Activated CD4-positive, alpha-beta T cell treated with anti-CD3 and anti-CD28 coated beads, Interleukin-2, amount 10 ng/mL, durations not matched to agents 24 days and 14 days (primary cell): ENCODE measurements at places on chromosomes 7 and 10.

DNA sequence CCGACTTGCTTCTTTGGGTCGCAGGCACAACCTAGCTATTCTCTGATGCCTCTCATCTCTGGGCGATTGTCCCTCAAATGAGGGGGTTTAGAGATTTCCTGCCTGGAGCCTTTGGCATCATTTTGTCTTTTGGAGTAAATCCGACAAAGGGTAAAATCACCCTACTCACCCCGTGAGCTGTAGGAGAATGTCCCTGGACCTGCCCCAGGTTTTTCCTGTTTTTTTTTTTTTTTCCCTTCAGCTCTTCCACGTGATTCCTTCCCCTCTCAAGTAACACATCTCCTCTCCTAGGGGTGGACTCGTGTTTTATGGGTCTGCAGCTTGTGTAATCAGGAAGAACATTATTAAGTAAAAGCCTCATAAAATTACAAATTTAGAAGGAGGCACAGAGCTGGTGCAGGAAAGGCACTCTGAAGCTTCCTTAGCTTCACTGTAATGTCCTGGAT is 128.4 kb upstream of the ZNF746 start:
- no peak for DNase-seq

GRCh38 chr10:60732807-60733516 is 45.3 kb upstream of the CDK1 start:
- DNase-seq, result peak; percentile 88

DNA sequence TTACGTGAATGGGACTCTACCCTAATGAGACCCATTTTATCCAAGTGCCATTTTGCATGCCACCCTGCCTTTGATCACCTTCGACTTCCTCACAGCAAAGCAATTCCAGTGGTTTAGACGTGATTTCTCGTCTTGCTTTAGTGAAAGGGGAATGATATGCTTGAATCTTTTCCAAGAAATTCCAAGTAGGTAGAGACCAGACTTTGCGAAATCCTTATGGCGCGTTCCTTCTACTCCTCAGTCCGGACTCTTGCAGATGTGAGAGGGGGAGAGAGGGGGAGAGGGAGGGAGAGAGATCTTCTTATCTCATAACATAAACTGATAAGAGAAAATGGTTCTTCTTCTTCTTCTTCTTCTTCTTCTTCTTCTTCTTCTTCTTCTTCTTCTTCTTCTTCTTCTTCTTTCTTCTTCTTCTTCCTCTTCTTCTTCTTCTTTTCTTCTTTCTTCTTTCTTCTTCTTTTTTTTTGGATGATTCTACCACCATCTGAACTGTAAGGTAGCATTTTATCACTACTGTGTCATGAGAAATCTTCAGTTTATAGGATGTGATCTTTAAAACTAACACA is 883 bp downstream of the SPAG6 start:
- no peak for DNase-seq

DNA sequence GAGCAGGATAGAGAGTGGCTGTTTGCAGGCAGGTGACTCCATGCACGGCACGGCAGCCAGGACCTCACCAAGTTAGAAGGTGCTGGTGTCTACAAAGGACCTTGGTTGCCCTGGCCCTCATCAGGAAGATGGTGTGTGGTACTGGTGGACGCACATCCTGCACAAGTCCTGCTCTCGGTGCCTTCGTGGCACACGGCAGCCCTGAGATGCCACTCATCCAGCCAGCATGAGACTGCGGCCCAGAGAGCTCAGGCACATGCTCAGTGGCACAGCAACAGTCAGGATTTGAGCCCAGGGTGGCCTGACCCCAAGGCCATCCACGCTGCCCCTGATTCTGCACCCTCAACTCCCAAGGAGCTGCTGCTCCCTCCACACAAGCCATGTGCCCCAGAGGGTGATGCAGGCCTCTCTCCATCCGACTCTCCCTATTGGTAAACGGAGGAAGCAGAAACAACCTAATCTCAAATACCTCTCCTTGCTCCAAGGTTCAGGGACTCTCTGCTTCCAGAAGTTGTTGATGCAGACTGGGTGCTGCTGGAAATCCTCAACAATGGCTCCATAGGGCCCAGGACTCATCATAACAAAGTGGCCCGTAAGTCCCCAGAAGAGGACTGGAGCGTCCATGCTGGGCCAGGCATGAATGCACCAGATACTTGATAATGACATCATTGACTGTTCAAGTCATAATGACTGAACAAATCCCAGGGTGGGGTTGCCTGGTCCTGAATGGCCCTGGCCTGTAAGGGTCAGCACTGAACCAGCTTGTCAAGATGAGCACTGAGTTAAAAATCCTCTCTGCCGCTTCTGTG is 93.6 kb downstream of the ARHGAP22 start:
- no peak for DNase-seq

GRCh38 chr10:7458556-7458955 is 47.7 kb upstream of the SFMBT2 start:
- DNase-seq, result no peak

GRCh38 chr7:155858521-155859061 is 46.3 kb upstream of the SHH start:
- no peak for DNase-seq
